HEK293T (cell line): ENCODE measurements at places on chromosomes 5 and 9.

- no peak for DNase-seq
Measured at GRCh38 chr9:106864373-106865143, 1.6 kb downstream of the ZNF462 start.

- no peak for DNase-seq
Measured at GRCh38 chr5:52063186-52063585, 679.9 kb downstream of the ISL1 start.

DNA sequence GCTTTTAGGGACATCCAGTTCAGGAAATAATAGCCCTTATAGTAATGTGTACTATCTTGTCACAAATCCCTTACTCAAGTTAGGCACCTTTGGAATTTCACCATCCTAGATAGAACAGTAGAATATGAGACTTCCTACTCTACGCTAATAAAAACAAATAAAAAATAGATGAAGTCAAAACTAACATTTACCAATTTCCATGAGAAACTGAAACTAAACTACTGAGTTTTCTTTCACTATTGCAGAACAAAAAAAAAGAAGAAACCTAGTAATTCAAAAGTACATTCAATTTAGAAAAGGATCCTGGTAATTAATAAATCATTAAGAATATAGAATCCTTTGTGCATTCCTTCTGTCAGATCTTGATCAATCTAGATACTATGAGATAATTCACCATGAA is 14.0 kb downstream of the STARD4 start:
- no peak for DNase-seq

GRCh38 chr5:95821110-95822021 is 1.2 kb downstream of the GLRX start:
- no peak for DNase-seq

GRCh38 chr5:102796498-102796897 is 41.4 kb downstream of the PAM start:
- DNase-seq, result no peak
